Colonic mucosa (tissue), 4 donors: ENCODE measurements at places on chromosomes 12 and 14. TPM values are rescaled to one million over a fixed set of nuclear protein-coding genes. Genes with fewer than 3 reads are reported as not detected.

The TAS2R10 gene
- not detected for total RNA-seq

The GPRC5A gene
- total RNA-seq: 234 TPM

The HECTD1 gene
- total RNA-seq: 113 TPM

The ENDOU gene
- not detected for total RNA-seq

The DLGAP5 gene
- 35.9 TPM for total RNA-seq

The TAS2R19 gene
- 1.9 TPM for total RNA-seq

GRCh38 chr12:120887253-120888043 is 16.7 kb downstream of the SPPL3 start:
- H3K27me3 ChIP-seq: no peaks in the 10 kb centered on the region
- no peak overlapping the region for H3K27ac ChIP-seq
- no peak for DNase-seq
- H3K36me3 ChIP-seq: no peaks in the 10 kb centered on the region
- H3K4me1 ChIP-seq: no peaks in the 10 kb centered on the region

DNA sequence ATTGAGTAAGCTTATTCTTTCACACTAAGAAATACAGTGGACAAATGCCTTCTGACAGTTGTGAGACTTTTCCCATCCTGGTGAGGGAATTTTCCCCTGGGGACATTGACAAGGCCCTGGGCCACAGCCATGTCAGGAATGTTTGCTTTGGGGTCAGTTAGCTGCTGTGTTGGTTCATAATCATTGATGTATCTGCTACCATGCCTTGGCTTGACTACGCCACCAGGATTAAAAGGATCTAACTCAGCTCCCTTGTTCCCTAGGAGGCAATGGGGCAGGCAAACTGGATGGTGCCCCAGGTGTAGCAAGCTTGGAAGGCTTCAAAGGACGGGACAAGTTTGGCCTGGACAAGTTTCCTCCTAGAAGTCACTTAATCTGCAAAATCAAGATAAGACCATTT is 3.1 kb upstream of the CCDC88C start:
- H3K27me3 ChIP-seq: no peaks in the 10 kb centered on the region
- peak; percentile 13 for DNase-seq
- peaks cover 6% of the 10 kb centered on the region for H3K4me1 ChIP-seq
- H3K27ac ChIP-seq: no peak overlapping the region

GRCh38 chr12:49536526-49537071 is 2.2 kb upstream of the KCNH3 start:
- peaks cover 5% of the 10 kb centered on the region for H3K4me1 ChIP-seq
- no peak for DNase-seq
- H3K36me3 ChIP-seq: no peaks in the 10 kb centered on the region
- no peak overlapping the region for H3K27ac ChIP-seq
- no peak overlapping the region for H3K4me3 ChIP-seq

GRCh38 chr12:132729541-132730320 is 19.1 kb downstream of the PGAM5 start:
- no peak overlapping the region for H3K27ac ChIP-seq
- no peaks in the 10 kb centered on the region for H3K27me3 ChIP-seq
- H3K4me3 ChIP-seq: no peak overlapping the region
- no peaks in the 10 kb centered on the region for H3K4me1 ChIP-seq
- no peak for DNase-seq
- H3K36me3 ChIP-seq: peaks cover 7% of the 10 kb centered on the region

DNA sequence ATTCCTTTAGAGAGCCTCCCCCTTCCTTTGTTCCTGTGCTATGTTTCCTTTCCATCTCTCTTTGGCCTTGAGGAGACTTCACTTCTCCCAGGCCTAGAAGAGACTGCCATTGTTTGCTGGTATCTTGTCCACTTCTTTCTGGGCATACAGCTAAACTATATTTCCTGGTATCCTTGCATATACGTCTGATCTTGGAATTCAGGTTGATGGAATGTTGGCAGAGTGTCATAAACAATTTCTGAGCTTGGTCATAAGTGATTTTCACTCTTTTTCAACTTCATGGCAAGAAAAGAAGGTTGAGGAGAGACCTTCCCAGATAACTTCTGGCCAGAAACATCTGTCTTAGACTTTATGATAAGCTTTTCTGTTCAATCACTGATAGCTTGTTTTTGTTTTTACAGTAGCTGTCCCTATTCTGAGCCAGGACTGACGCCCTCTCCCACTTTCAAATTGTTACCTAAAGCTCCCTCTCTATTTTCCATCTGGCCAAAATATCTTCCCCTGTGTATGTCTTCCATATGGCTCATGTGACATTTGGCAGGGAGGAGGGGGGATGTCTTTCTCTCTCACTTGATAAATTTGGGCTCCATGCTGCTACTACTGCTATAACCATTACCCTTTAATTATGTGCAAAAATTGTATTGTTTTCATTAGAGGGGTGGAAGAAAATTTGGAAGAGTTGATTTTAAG is 457.0 kb downstream of the ADAMTS20 start:
- H3K27me3 ChIP-seq: no peaks in the 10 kb centered on the region
- H3K27ac ChIP-seq: no peak overlapping the region
- H3K4me3 ChIP-seq: no peak overlapping the region
- H3K4me1 ChIP-seq: no peaks in the 10 kb centered on the region

DNA sequence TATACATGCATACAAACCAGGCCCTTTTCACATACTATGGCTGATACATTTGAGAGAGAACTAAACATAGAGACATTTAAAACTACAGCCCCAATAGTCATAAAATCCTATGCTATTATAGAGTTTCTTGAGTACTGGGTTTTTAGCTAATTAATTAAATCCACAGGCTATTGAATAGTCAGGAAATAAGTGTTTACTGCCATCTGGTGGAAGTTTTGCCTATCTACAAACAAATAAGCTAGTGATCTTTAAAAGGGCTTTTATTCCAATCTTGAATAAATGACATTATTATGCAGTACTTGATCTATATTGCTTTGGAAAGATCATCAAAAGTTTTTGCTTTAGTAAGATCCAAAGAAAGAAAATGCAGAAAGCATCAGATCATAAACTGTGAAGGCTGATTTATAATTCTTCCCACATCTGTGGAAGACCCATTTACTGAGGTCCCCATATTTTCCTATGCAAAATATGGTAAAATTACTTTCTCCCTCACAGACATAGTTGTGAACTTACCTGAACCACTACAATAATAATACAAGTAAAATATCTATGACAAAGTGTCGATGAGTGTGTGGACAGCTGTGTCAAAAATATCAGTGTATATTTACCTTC is 131.3 kb downstream of the ITPR2 start:
- H3K27me3 ChIP-seq: no peaks in the 10 kb centered on the region
- no peaks in the 10 kb centered on the region for H3K36me3 ChIP-seq
- no peak overlapping the region for H3K27ac ChIP-seq
- no peak overlapping the region for H3K4me3 ChIP-seq
- H3K4me1 ChIP-seq: peaks cover 6% of the 10 kb centered on the region

GRCh38 chr12:1821805-1822204 is 1.4 kb downstream of the LRTM2 start:
- peaks cover 19% of the 10 kb centered on the region for H3K27me3 ChIP-seq
- H3K4me1 ChIP-seq: no peaks in the 10 kb centered on the region
- H3K4me3 ChIP-seq: no peak overlapping the region

DNA sequence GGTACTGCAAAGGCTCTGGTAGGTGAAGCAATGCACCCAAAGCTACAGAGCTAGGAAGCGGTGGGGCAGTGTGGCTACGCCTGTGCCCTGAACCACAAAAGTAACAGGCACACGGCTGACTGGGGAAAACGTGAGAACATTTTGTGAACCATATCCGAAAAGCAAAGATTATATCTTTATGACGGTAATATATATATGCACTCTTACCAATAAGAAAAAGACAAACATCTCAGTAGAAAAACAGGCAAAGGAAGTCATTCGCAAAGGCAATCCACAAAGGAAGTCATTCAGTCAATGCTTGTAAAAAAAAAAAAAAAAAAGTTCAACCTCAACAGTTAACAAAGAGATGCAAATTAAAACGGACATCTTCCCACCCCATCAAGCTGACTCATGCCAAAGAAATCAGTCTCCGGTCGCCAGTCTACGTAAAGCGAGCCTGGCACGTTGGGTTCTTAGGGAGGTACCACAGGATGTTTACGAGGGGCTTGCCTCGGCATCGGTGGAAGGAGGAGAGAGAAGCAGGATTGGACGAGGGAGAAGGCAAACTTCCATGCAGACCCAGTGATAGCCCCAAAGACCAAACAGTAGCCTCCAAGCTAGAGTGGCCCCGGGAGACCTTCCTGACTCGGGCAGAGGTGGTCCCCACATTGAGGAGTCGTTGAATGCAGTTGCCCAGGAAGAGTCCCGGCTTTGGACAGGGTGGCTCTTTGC is 39.4 kb upstream of the PPP2R5C start:
- H3K4me1 ChIP-seq: no peaks in the 10 kb centered on the region
- no peaks in the 10 kb centered on the region for H3K36me3 ChIP-seq
- no peak overlapping the region for H3K4me3 ChIP-seq
- peak; percentile 71 for DNase-seq
- peak overlapping the region; percentile 69 for H3K27ac ChIP-seq
- H3K27me3 ChIP-seq: no peaks in the 10 kb centered on the region

DNA sequence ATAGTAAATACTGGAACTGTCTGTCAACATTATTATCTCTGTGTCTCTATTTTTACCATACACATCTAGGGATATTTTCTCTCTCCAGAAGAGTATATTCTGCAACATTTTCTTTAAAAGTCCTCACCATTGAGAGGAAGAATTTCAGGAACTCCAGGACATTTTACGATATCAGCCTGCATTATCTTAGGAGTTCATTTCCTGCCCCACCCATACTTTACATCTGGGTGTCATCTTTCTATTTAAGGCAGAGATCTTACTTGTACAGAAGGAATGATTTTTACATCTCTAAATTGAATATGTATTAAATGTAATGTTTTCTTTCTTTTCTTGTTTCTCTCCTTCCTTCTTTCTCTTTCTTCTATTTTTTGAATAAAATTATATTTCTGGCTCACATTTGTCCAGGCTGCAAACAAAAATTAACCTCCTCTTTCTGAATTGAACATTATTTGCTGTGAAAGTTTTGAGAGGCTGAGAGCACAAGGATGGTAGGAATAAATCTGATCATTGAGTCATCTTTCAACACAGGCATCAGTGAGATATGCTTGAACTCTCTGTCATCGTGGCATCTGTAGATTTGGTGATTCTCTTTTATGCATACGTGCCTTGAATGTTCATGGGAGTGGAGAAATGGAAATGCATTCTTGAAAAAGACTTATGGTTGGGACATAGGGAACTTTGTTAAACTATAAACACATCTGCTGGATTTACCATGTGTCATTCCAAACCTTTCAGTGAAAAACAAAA is 753.6 kb downstream of the SLC16A7 start:
- no peaks in the 10 kb centered on the region for H3K27me3 ChIP-seq
- no peaks in the 10 kb centered on the region for H3K36me3 ChIP-seq

GRCh38 chr14:68394764-68395143 is 398.1 kb downstream of the ZFP36L1 start:
- no peaks in the 10 kb centered on the region for H3K36me3 ChIP-seq
- no peak for DNase-seq
- H3K4me1 ChIP-seq: no peaks in the 10 kb centered on the region
- H3K27me3 ChIP-seq: no peaks in the 10 kb centered on the region
- H3K27ac ChIP-seq: peak overlapping the region; percentile 16
- no peak overlapping the region for H3K4me3 ChIP-seq

DNA sequence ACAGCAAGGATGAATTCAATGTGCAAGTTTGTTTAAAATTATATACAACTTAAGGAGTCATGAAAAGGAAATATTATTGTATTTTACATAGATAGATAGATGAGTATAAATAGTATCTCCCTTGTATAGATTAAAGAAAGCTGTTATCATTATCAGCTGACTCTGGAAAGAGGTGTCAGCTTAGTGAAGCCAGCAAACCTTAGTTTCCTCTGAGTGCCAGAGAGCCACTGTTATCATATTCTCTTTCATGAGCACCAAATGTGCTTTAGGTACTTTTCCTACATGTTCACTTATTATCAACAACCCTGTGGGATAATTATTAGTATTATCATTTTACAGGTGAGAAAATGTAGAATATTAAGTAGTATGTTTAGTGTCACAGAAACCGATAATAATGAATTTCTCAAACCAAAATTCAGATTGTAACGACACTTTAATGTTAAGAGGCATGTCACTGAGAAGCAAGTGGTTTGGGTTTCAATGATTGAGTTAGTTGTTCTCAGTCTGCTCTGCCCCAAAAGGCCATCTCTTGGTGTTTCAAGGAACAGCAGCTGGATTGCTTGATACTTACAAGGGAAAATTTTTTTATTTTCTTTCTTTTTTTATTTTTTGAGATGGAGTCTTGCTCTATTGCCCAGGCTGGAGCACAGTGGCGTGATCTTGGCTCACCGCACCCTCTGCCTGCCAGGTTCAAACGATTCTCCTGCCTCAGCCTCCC is 53.7 kb downstream of the PLEKHA5 start:
- no peaks in the 10 kb centered on the region for H3K36me3 ChIP-seq
- H3K27me3 ChIP-seq: no peaks in the 10 kb centered on the region
- H3K27ac ChIP-seq: no peak overlapping the region
- no peak for DNase-seq
- H3K4me3 ChIP-seq: no peak overlapping the region
- H3K4me1 ChIP-seq: no peaks in the 10 kb centered on the region
